Dorsolateral prefrontal cortex (tissue), 122 donors: ENCODE measurements at places on chromosomes 13 and 19.

GRCh38 chr19:1873524-1874473 is 10.4 kb upstream of the KLF16 start:
- peak; percentile 65 for DNase-seq

GRCh38 chr13:45681113-45681512 is 21.0 kb upstream of the CBY2 start:
- DNase-seq, result no peak

DNA sequence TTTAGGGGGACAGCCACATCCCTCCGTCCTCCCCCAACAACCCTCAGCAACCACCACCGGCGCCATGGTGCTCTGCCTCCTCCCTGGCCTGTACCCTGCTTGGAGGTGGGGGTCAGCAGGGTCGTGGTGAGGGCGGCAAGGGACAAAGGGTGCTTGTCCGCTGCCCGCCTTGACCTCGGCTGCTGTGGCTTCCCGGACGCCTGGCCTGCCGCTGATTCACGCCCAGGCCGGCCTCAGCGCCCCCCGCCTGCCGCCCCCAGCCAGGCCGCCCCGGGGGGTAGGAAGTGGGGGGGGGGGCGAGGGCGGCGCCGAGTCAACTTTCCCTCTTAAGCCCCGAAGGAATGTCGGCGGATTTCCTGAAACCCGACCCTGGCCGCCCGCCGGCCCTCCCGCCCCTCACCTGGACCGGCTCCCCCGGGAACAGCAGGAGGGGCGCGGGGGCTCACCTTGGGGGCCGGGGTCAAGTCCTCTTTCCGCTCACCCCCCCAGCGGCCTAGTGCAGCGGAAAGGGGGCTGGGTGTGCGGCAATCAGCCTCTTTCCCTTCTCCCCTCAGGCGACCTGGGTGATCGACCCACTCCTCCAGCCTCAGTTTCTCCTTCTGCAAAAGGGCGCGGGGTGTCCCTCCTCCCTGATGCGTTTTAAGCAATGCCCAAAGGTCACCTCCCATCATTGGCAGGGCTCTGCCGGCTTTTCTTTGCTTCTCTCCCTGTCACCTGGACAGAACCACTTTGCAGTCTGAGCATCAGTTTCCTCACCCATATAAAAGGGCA is 1.9 kb upstream of the TMEM59L start:
- no peak for DNase-seq

- no peak for DNase-seq
Observed at GRCh38 chr13:32660227-32660626, 74.0 kb downstream of the PDS5B start.

DNA sequence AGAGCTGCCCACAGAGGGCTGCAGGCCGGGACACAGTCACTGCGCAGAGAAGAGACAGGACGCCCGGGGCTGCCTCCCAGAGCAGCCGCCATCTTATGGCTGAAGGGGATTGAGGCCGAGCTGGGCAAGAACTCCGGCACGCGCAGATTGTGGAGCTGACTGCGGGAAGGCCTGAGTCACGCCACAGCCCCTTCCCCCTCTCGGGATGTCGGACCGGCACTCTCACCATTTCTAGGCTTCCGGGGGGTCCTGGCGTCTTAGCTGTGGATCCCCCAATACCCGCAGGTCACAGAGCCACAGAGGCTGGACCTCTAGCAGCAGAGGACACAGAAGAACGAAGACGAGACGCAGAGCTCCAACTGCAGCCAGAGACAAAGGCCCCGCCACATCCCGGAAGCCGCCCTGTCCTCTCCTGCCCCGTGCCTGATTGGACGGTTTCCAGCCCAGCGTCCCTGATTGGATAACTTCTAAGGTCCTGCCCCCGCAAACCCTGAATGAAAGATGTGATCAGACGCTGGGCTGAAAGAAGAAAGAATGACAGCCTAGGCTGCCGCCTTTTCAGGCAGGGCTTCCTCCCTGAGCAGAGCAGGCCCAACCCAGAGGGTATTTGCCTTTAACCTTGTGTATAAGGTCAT is at the start of gene ZNF43:
Gene ZNF43 (minus strand): TSS at position 373 of the 635 bp plus-strand sequence. CDS start 144 bp downstream, at position 229.
- peak; percentile 97 for DNase-seq

DNA sequence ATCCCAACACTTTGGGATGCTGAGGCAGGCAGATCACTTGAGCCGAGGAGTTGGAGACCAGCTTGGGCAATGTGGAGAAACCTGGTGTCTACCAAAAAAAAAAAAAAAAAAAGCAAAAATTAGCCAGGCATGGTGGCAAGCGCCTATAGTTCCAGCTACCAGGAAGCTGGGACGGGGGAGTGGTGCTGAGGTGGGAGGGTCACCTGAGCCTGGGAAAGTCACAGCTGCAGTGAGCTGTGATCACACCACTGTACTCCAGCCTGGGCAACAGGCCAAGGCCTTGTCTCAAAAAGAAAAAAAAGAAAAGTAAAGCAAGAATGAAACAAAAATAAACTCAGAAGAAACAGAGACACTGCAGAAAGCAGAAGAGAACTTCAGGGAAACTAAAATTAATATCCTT is 31.6 kb downstream of the MTRF1 start:
- no peak for DNase-seq

DNA sequence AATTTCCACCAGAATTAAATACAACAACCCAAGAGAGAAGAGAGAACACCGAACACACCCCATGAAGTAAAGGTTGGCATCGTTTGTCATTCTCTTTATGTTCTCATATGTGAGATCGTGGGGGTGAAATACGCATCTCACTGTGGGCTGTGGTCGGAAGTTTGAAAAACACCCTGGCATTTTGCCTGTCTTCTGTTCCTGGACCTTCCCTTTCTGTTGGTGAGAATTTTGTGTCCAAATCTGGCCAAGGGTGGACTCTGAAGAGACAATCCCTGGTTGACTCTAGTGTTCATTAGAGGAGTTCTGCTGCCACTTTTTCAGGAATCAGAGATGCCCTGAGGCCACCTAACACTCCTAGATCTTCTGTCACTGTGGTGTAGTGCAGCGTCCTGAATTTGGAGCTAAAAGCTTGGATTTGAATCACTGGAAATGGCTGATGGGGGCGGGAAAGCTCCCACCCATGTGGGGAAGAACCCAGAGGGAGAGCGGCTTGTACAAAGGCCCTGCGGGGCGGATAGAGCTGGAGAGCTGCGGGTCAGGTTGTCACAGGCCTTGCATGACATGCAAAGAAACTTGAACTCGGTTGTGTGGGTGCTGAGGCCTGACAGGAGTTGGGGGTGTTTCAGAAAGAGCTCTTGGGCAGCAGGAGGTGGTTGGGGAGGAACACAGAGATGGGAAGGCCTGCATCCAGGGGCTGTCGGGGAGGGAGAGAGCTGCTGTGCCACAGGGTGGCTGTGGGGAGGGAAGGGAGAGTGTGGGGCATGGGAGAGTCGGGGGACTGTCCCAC is 11.1 kb upstream of the SPATA13 start:
- DNase-seq, result no peak

- DNase-seq, result no peak
Observed at GRCh38 chr13:95463531-95463930, 89.0 kb upstream of the CLDN10 start.

DNA sequence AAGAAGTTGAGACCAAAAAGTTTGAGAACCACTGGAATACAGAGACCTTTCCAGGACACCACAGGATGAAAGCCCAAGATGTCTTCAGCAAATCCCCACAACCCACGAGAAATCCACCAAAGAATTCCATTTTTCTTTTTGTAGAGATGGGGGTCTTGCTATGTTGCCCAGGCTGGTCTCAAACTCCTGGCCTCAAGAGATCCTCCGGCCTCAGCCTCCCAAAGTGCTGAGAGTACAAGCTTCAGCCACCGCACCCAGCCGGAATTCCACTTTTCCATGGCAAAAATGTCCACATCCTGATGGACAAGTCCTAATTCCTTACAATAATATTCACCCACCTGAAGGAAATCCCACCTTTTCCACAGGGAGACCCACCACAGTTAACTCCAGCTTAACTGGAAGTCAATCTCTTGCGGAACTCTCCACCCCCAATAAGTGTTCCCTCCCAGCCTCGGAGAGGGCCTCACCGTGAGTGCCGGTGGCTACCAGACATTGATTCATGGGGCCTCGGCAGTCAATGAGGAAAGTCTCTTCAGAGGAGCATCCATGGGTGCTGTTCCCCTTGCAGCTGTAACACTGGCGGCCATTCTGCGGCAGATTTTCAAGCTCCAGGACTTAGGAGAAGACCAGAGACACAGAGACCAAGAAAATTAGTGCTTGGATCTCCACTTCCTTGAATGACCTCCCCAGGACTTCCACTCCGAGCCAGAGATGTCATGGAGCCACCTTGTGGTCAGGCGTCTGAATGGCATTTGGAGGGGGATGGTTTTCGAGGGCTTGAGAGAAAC is 12.3 kb upstream of the CADM4 start:
- DNase-seq, result peak; percentile 77

DNA sequence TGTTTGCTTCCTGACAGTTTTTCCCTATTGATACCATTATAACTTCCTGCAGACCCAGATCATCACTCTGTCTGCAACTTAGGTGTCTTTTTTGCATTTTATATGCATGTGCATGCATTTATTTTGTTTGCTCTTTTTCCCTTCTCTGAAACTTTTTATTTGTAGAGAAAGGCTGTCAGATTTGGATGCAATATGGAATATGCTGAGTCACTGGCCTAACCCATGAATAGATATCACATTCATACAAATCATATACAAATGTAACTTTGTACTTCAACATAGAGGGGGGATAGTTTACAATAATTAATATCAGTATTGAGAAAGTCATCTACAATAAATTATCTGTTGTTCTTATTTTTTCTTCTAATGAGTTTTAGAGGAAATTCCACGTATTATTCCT is 1465.0 kb downstream of the EFNB2 start:
- no peak for DNase-seq

DNA sequence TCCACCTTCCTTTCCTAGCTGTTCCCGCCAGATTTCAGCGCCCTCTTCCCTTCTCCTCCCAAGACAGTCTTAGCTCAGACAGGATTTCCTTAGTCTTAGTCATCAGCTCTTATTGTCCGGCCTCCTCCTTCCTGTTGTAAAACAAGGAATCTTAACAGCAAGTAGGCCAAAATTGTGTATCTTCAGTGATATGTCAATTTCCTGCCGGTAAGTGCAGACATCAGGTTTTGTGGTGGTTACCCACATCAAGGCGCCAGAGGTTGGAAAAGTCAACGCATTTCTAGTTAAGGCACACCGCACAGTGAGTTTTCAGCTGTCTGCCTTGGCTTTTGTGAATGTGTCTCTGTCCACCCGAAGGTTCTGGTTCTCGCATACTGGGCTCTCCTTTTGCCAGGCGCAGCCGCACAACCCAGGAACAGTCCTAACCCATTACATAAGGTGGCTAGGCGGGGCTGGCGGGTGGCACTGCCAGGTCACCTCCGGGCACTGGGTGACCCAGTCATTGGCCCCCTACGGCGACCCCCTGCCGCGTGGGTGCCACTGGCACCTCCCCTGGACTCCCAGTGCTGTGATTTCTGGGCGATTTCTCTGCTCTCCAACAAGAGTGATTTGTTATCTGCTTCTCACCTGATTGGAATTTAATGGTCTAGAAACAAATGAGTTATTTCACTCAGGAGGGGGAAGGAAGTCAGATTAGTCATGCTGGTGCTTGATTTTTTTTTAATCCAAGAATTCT is 12.9 kb downstream of the COL4A2 start:
- no peak for DNase-seq

DNA sequence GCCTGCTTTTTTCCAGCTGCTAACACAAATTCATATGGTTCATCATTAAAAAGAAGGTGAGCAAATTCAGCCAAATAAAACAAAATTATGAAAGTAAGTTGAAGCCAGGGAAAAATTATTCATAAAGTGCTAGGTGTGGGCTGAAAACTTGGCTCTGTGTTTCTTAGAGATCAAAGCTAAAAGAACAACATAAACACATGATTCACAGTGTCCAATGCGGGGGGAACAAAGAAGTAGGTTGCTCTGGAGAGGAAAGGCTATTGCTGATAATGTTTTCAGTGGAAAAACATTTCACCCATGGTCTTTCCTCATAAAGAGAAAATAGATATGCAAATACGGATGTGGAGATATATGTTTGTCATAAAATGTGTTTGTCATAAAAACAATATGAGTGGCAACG is 1691.5 kb upstream of the SLC10A2 start:
- DNase-seq, result no peak

GRCh38 chr19:7902796-7903243 is 857 bp upstream of the MAP2K7 start:
- no peak for DNase-seq

DNA sequence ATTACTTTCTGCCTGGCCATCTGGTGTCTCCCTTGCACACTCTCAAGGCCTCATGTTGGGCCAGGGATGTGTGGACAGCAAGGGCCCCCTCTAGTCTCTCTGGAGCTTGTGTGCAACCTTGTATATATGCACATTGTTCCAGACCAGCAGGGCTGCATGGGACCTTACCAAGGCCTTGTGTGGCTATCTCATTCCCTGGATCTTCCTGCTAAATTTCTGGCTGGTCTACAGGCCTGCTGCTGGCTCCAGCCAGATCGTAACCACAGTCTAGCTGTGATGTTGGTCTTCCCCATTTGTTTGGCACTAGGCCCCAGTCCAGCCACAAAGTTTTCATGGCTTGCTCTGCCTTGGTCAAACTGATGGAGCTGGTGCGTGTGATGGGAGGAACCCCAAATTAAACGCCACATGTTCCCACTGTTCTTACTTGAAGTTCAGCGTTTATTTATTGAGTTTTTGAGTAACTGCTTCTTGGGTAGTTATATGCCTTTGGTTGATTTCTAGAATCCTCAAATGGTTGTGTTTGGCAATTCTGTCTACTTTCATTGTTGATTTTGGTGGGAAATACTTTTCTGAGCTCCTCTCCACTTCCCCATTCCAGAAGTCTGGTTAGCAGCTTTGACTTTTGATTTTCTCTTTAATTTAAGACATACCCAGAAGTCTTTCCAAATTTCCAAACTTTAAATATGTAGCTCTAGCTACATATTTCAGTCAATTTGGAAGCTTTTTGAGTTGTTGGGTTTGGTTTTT is 56.4 kb downstream of the SIPA1L3 start:
- no peak for DNase-seq

DNA sequence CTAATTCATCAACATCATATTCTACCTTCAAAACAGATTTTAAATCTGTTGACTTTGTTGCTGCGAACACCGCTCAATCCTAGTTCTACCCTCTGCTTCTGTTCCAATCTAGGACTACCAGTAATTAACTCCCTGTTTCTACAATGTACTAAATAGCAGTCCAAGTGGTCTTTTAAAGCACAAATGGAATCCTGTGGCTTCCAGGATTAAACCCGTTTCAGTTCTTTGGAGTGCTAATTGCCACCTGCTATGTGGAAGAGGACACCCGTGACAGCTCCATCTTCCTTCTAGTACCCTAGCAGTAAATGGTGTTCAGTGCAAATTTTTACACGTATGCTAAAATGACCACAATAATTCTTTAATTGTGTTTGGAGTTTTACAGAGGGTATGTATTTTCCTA is 232.1 kb downstream of the TDRD3 start:
- no peak for DNase-seq

- DNase-seq, result no peak
Observed at GRCh38 chr19:14700711-14701375, 11.0 kb downstream of the ZNF333 start.
